ENCODE measurements at places on chromosomes 3 and 15.

DNA sequence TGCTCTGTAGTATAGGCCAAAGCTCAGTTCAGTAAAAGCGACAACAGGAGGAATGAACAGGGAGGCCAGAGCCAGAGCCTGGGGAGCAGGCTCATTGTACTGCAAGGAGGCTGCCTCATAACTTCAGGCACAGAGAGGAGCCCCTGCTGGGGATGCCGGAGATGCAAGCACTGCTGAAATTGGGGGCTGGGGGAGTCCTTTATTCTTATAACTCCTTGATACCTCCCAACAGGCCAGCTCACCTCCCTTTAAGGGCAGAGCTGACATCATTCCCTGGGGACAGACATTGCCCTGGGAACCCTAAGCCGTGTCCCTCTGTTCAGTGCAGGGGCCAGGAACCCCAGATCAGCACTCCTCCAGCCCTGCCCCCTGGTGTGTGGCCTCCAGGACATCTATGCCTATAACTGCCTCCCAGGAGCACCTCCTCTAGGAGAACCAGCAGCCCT is 83.8 kb upstream of the MRPS22 start:
- no peak for DNase-seq

- DNase-seq, result no peak
Observed at GRCh38 chr3:138778643-138779042, 56.1 kb downstream of the PIK3CB start.

- DNase-seq, result no peak
Observed at GRCh38 chr15:48389691-48390143, 58.5 kb downstream of the DUT start.

DNA sequence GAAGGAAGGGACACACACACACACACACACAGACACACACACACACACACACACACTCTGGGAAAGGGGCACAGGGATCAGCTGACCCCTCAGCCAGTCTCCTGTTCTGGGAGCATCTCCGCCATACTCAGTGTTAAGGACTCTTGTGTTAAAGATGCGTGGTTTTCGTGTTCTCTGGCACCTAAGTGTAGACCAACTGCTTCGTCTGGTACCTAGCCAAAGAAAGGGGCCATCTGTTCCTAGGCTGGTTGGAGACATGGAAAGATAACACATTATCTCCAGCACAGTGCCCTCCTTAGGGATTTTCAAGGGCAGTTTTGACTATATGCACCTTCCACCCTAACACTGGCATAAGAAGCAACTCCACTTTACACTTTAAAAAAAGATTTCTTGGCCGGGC is 65.1 kb downstream of the EPHB1 start:
- no peak for DNase-seq

DNA sequence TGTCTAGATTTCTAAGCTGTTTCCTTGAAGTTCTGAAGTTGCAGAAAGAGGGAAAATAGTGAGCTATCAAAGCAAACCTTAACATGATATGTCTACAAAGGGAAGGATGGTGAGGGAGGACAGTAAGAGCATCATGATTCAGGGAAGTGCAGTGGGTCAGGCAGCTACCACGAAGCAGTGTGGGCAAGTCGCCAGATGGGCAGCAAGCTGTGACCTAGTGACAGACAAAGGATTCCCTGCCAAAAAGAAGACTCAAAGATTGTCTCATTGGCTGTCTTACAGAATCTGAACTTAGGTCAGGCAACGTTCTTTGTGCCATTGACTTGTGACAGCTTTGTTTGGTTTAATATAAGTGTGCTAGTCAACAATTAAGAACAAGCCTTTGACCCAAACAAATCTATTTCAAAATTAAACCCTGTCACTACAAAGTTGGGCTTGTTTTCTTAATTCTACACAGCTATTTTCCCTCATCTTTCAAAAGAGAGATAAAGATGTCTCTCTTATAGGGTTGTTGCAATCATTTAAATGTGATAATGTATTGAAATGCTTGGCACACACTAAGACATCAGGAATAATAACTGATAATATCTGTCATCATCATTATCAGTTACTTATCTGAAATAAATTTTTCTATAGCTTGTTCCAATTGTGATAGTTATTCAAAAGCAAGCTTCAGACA is 153.3 kb downstream of the ECT2 start:
- no peak for DNase-seq
